ENCODE measurements at places on chromosomes 5 and 9. TPM values are rescaled to one million over a fixed set of nuclear protein-coding genes. Genes with fewer than 3 reads are reported as not detected.

PCA3 gene
- polyA plus RNA-seq = not detected

DNA sequence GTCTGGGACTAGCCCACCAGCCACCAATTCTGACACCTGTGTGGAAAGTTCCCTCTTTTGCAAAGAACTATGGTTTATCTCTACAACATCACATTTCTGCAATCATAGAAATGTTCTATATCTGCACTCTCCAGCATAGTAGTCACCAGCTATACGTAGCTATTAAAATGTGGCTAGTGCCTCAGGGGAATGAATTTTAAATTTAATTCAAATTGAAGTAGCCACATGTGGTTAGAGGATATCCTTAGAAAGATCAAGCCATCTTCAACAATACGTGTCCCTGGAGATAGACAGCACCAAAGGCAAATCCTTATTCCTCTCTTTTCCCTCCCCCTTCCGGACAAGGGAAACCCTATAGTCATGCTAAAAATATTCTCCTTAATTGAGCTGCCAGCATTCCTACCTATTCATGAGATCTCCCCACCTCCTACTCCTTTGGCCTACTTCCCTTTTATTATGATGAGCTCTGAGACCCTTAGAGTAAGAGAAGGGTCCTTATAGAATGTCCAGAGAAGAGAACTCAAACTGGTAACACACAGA, 11.1 kb downstream of the LCP2 start:
- no peak for DNase-seq

DNA sequence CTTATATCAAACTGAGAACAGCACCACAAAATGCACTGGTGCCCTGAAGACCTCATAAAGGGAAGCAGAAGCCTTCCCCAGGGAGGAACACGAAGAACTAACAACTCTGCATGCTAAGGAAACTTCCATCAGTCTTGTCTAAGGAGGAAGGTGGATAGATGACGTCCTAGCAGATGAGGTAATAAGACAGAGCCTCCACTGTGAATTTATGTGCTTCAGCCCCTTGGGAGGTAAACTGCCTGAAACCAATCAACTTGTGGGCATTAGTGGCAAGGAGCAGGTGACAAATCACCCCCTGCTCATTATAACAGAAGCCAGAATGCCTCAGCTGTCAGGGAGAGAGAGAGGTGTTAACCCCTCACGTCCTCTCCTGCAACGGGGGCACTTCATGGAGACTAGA, 48.9 kb upstream of the SPIN1 start:
- no peak for DNase-seq

- DNase-seq = no peak
These were observed 214.1 kb upstream of the MEF2C start for GRCh38 chr5:89097103-89097502.

GRCh38 chr9:92887880-92888338, 10.1 kb upstream of the ZNF484 start:
- DNase-seq = peak; percentile 55

ANKRD34B gene
- polyA plus RNA-seq = not detected

- no peak for DNase-seq
These were observed 34.7 kb upstream of the RARS1 start for GRCh38 chr5:168451565-168451964.

- DNase-seq = peak; percentile 62
These were observed 37.0 kb downstream of the ALG2 start for GRCh38 chr9:99184475-99185347.

CCNJL gene
- polyA plus RNA-seq = not detected

ANXA6 gene
- 351 TPM for polyA plus RNA-seq

- DNase-seq = no peak
These were observed 74.5 kb upstream of the CCNG1 start for GRCh38 chr5:163362840-163363371.

- DNase-seq = no peak
These were observed 224.8 kb upstream of the DMRT1 start for GRCh38 chr9:616694-617093.

FAM163B gene
- not detected for polyA plus RNA-seq

Data from CD8-positive, alpha-beta memory T cell (primary cell).